Esophagus muscularis mucosa (tissue), 4 donors: ENCODE measurements at places on chromosomes 7 and 10.

GRCh38 chr10:124745673-124746072 lies 1.5 kb upstream of the FAM53B start:
- DNase-seq: no peak

DNA sequence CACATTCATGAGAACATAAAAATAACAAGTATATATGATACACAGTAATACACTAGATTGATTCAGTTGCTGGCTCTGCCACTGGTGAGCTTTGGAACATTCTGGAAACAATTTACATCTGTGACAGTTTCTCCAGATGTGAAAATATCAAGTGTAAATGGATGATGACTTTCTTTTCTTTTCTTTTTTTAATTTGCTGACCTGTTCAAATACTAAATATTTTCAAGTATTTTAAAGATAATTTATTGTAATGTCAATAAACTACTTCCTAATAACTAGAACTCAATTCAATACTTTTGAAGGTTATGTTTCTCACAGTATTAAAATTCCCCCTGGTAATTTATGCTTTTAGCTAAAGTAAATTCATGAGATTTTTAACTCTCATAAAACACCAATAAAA lies 180.3 kb downstream of the CRPPA start:
- DNase-seq: no peak

DNA sequence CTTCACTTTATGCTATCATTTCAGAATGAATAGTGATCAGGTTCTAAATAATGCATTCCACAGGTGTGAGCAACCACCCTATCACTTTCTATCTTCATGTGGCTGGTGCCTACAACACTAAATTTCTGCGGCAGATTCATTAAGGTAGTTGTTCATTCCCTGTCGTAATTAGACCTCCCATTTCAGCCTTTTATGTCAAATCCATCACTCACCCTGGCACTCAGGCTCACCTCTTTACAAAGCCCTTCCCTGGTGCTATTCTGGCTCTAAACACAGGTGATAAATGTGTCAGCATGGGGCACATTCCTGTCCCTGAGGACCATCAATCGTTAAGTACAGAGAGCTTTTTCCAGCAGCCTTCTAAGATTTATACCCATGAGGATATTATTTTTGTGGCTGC lies 300.0 kb upstream of the C7orf33 start:
- DNase-seq: no peak

DNA sequence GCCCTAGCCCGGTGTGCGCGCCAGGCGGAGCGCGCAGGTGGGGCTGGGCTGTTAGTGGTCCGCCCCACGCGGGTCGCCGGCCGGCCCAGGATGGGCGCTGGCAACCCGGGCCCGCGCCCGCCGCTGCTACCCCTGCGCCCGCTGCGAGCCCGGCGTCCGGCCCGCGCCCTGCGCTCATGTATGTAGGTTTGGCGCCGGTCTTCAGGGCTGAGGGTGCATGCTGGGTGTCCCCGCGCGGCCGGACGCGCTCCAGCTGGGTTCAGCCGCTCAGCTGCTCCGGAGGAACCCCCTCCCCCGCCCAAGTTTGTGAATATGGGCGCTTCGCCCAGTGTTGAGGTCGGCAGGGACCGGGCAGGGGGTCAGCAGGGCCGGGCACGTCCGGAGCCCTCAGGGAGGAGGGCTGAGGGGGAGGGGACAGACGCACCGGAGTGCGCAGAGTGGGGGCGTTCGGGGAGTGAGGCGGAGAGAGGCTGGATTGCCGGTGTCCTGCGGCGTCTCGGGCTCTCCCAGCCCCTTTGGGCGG lies 559 bp downstream of the VWC2 start:
- DNase-seq: no peak

GRCh38 chr7:150375662-150376521 lies 3.2 kb upstream of the ZNF775 start:
- DNase-seq: no peak

- DNase-seq: no peak
These were observed 465.5 kb upstream of the KLF6 start for GRCh38 chr10:4250587-4250887.

DNA sequence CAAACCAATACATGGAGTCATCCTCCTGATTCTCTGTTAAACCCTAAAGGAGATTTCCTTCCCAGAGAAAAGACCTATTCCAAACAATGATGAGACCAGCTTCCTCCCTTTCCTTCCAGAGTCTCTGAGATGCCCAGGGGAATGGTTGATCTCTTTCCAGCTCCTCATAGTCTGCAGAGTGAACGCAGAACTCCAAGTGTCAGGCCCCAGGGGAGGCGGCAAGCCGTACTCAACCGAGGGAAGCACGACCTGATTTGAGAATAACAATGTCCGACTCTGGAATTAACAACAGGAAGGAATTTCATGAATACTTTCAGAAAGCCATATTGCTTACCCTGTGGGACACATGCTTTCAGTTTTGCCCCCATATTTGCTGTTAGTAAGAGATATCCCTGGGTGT lies 241.7 kb upstream of the GLI3 start:
- DNase-seq: peak; percentile 74

GRCh38 chr7:152887778-152888177 lies 128.2 kb downstream of the ACTR3B start:
- no peak for DNase-seq

DNA sequence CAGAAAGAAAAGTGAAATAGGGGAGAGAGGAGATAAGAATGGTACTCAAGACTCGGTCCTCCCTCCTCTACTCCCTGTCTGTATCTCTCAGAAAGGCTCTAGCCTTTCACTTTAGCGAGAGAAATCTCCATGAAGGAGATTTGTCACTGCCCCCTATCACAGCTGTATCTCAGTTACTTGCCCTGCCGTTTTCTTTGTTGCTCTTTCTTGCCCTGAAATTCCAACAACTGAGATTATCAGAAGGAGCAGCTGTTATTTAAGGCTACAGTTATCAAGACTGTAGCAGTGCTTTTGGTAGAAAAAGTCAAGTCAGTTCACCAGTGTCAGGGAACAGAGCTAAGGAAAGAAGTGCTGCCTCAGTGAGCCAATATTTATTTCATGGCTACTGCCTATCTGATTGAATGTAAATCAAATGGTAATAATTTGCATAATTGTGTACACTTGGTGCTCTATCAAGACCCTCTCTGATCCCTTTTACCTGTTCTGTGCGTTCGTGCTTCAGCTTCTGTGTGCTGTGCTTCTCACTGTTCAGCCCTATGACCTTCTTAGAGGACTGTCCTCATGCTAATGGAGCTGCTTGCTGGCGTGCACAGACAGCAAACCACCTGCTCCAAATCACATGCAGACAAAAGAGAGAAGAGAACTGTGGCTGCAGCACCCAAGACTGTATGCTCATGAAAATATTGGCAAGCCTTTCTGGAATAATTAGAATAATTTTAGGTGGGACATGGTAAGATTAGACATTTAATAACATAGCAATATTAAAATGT lies 180.2 kb upstream of the FAM3C start:
- DNase-seq: no peak

- no peak for DNase-seq
These were observed 560.1 kb upstream of the LRRTM3 start for GRCh38 chr10:66365686-66366085.

GRCh38 chr10:59580026-59580863 lies 129.4 kb downstream of the SLC16A9 start:
- DNase-seq: peak; percentile 42

DNA sequence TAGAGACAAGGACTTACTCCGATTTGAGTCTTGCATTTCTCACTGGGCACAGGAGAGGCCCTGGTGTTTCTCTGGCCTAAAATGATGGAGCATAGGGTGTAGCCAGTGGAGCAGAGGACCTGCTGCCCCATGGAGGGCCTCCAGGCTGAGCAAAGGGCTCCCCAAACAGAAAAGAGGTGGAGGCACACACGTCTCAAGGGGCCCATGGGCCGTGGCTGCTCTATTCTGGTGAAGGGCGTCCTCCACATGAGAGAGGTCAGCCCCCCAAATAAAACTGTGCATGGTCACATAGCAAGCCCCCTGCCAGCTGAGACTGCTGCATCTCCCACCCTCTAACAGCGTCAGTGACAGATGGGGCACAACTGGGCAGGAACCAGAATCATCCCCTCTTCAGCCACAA lies 41.4 kb downstream of the MYO1G start:
- no peak for DNase-seq

DNA sequence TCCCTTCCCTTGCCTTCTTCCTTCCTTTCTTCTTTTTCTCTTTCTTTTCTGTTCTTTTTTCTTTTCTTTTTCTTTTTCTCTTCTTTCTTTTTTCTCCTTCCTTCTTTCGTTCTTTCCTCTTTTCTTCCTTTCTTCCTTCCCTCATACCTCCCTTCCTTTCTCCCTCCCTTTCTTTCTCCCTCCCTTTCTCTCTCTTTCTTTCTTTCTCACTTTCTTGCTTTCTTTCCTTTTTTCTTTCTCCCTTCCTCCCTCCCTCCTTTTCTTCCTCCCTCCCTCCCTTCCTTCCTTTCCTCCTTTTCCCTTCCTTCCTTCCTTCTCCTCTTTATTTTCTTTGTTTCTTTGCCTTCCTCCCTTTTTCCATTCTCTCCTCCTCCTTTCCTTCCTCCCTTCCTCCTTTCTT lies 96.3 kb downstream of the POM121L12 start:
- DNase-seq: no peak

GRCh38 chr7:158272509-158273137 lies 315.0 kb downstream of the PTPRN2 start:
- DNase-seq: no peak

DNA sequence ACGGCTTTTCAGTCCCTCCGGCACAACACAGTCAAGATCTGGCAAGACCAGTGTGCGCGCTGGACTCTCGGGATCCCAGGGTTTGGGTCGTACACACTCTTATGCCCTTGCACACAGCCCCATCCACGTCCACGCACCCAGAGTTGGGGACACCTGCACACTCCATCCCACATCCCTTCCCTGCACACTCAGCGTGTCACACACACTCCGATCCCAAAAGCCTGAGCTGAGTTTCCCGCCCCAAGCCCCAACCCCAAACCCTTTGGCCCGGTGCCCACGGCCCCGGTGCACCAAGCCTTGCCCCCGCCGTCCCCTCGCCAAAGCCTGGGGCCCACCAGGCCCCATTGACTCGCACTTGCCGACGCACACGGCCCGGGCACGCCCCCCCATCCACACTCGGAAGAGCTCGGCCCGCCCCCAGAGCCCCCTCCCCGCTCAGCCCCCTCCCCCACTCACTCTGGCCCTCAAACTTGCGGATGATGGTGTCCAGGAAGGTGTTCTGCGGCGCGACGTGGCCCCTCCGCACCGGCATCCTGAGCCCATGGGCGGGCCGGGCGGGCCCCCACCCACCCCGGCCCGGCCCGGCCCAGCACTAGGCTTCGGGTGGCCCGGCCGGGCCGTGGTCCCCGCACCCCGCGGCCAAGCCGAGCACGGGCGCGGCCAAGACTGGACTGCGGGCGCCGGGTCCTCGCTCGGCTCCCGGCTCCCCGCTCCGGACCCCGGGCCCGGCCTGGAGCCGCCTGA lies 567 bp downstream of the KCNH2 start:
- no peak for DNase-seq

- no peak for DNase-seq
These were observed 24.2 kb upstream of the LIPN start for GRCh38 chr10:88735661-88736060.

- DNase-seq: no peak
These were observed 17.4 kb downstream of the C7orf57 start for GRCh38 chr7:48052748-48053147.

DNA sequence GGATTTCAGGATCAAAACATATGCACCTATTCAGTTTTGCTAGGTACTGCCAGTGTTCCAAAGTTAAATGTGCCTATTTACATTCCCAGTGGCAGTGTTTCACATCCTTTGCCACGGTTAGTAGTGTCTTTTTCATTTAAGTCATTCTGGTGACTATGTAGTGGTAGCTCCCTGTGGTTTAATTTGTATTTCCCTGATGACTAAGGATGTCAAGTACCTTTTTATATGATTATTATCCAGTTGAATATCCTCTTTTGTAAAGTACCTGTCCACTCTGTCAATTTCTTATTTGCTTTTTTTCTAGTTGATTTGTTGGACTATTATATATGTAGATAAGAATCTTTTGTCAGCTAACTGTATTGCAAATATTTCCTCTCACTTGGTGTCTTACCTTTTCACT lies 45.1 kb downstream of the TMEM60 start:
- DNase-seq: no peak

- DNase-seq: no peak
These were observed 636.2 kb upstream of the IGFBP3 start for GRCh38 chr7:46557295-46557711.

DNA sequence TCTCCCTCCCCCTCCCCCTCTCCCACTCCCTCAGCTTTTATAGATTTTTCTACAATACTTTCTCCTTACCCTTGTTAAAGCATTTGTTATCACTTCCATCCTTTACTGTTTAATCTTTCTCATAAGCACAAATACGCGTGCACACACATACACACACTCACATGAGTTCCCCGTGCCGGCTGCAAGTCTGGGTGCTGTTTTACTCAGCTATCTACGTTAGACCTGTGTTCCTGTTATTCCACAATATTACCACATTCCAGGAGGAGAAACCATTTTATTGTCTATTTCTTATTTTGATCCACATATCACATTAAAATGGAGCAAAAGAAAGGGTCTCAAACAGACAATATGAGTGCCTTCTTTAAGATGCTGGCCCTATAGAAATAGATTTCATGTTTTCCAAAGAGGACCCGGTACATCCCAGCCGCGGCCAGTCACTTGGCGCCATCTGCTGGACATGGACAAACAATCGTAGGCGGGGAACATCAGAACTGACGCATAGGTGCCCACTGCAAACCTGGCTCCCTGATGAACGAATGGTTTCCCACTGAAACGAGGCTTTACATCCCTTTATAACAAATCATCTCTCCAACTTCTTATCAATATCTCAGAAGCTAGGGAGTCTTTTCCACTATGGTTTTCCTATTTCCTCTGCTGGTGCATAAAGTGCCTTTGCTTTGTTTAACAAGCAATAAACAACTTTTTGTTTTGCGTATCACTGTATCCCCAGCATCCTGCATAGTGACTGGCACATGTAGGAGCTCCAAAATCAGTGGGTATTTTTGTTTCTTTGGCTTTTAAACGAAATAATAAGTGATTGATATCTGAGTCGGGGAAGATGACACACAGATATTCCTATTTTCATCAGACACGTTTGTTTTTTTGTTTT lies 25.2 kb upstream of the OPTN start:
- no peak for DNase-seq

- DNase-seq: no peak
These were observed 117.5 kb upstream of the WNT16 start for GRCh38 chr7:121211253-121211652.

DNA sequence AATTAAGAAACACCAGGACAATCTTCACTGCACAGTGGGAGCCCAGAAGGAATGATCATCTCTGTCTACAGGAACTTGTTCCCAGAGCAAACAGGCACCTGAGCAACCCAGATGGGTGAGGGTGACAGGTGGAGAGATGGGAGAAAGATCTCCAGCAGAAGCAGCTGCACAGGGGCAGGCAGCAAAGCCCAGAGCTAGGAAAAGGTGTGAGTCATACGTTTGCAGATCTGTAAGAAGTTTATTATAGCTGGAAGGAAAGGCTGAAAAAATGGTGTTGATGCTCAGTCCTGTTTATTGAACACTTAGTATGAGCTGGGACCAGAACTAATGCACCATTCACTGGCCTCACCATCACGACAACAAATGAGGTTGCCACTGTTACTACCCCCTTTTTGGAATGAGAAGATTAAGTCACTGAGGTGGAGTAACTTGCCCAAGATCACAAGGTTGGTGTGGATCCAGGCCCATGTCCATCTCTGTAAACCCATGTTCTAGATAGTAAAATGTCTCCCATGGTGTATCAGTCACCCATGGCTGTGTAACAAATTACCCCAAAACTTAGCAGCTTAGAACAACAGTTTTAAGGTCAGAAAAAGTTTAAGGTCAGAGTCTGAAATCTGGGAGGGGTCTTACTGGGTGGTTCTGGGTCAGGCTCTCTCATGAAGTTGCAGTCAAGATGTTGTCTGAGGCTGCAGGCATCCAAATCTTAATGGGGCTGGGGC lies 506.9 kb downstream of the RPS24 start:
- DNase-seq: no peak

- no peak for DNase-seq
These were observed 98.5 kb upstream of the LRRTM3 start for GRCh38 chr10:66827353-66827752.
